Stimulated activated CD8-positive, alpha-beta memory T cell treated with anti-CD3 and anti-CD28 coated beads, Interleukin-12 subunit alpha, Interleukin-12 subunit beta, amount 100 ng/mL, for 4 hours (primary cell): ENCODE measurements at places on chromosomes 6 and 20.

DNA sequence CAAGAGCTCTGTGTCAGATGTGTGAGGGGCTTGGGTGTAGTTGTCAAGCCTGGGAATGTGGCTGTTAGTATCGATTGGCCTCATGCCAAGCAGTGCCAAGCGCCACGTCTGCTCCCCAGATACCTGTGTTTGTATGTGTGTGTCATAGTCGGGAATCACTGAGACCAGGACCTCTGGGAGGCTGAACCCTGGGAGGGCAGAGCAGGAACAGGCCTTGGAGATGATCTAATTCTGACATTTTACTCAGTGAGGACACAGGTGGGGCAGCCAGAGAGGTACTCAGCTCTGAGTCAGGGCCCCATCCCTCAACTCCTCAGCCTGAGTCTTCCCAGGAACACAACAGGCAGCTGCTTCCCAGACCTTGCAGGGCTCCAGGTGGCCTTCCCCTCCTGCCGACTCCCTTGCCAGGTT is 51.2 kb upstream of the FANCE start:
- no peak for DNase-seq

- no peak for DNase-seq
Observed at GRCh38 chr20:5785146-5785545, 34.9 kb downstream of the SHLD1 start.

GRCh38 chr6:139602577-139602976 is 228.1 kb upstream of the CITED2 start:
- no peak for DNase-seq

- DNase-seq: no peak
Observed at GRCh38 chr20:62413025-62413570, 6.0 kb upstream of the CABLES2 start.

DNA sequence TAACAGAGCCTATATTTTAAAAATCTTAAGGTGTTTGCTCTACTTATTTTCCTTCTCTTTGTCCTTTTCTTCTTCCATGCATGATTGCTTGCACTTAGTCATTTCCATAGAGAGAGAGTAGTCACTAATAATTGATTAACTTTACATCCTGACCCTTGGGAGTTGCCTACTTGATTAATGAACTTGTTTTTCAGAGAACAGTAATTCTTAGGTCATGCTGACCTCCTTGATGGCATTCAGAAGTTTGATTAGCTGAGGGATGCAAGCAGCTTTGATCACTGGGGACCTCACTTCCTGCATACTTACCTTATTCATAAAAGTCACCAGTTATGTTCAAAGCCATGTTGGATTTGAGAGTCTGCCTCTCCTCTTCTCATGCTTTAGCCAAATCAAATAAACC is 715.6 kb upstream of the ID4 start:
- DNase-seq: no peak

DNA sequence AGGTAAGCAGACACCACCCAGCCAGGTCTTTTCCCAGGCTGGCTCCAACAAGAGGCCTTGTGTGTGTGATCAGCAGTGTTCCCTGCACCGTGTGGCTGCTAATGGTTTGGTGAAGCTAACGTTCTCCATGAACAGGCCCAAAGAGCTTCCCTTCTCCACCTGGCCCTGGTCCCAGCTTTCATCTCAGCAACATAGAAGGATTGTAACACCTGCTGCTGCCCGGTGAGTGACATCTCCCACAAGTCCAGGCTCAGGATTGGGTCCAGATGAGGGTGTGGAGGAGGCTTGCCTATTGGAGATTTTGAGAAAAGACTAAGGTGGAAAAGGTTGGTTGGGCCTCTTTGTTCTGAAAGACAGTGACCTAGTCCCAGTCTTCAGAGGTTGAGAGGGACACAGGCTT is 89.6 kb downstream of the TMEM242 start:
- no peak for DNase-seq

DNA sequence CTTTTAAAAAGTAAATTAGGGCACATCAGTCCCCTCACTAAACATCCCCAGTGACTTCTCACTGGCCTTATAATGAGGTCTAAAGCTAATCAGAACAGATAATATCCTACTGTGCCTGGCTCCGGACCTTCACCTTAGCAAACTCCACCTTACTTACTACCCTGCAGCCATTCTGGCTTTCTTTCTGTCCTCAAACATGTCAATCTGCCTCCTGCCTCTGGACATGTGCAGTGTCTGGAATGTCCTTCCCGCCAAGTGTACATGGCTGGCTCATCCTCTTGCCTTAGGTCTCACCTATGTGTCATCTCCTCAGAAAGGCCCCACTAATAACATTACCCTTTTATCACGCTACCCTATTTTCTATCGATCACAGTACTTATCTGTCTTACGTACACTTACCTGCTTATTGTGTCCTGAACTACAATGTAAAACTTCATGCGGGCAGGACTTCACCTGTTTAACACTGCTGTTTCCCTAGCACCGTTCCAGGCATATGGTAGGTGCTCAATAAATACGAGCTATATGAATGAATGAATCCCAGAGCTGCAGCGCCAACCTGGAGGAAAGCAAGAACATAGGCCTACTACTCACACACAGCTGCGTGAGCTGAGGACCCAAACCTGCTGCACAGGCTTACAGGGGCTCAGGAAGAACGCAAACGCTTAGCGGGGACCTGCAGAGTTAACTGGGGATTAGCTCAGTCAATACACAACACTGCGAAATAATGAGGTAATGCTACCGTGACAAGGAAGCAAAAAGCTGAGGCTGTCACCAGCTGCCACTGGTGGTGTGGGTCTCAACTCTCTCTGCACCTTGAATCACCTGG is 991 bp downstream of the UQCC2 start:
- no peak for DNase-seq

GRCh38 chr6:52420668-52421358 is 671 bp downstream of the EFHC1 start:
- DNase-seq: no peak

- no peak for DNase-seq
Observed at GRCh38 chr6:83117802-83118201, 50.3 kb downstream of the DOP1A start.

DNA sequence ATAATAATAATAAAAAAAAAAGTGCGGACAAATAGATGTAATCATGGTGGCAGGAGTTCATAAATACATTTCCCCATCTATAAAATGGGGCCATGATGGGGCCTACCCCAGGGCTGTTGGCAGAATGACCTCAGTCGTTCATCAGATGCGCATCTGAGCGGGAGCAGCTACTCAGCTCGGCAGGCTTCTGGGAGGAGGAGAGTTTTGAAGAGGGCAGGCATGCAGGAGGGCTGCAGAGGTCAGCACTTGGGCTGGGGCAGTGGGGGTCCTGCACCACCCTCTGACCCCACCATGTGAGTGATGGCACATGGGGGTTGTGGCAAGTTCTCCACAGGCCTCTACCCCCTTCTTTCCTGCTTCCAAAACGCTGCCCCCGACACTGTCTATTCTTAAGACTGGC is 373.5 kb downstream of the ZFAND3 start:
- DNase-seq: no peak

DNA sequence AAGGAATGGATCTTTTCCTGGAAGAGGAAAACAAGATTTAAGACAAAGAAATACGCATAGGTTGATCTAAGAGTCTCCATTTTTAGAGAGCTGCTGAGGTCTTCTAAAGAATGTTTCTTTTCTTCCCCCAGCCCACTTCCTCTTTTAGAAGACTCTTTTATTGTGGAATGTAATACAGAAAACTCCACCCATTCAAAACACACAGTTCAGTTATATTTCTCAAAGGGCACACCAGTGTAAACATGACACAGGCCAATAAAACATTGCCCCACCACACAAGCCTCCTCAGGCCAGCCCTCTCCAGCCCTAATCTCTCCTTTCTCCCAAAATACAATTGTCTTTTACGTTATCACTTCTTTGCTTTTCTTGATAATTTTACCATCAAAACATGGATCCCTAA is 42.8 kb downstream of the SLC35B3 start:
- no peak for DNase-seq

DNA sequence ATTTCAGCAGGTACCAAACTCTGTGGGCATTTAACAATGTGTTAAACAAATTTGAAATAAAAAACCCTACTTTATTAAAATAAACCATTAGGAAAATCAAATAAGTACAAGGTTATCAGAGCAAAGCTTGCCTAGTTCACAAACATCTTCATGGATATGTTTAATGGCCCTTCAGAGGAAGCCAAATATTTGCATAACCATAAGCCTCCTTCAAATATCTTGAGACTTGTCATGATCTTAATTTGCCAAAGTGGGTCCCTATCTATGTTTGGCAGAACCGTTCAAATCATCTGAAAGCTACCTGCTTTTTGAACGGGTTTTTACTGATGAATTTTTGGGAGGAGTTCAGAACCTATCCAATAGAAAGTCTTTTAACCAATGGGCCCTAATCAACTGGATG is 176.3 kb downstream of the BACH2 start:
- no peak for DNase-seq

- no peak for DNase-seq
Observed at GRCh38 chr20:9180481-9181257, 111.8 kb downstream of the PLCB4 start.

DNA sequence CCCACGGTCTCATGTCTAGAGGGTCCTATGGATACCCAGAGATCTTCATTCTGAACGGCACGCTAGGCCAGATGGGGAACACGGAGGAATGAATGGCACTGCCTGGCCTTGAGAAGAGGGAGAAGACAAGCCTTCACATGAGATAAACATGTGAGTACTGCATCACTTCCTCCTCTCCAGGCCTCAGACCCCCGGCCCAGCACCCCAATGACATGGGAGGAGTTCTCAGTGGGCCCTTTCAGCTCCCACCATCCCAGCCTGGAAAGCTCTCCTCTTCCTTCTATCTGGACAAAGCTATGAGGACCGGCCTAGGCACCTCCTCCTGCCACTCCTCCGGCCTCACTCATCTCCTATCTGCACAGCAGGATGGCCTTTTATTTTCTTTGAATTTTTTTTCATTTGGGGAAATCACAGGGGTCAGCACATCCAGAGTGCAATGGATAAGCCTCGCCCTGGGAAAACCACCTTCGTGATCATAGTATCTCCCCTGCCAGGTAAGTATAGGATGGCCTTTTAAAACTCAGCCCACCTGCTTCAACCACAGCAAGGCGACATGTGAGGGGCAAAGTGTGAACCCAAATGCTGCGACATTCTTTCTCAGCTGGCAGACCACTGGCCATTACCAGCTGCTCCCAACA is 39.2 kb upstream of the CDKN1A start:
- DNase-seq: no peak

DNA sequence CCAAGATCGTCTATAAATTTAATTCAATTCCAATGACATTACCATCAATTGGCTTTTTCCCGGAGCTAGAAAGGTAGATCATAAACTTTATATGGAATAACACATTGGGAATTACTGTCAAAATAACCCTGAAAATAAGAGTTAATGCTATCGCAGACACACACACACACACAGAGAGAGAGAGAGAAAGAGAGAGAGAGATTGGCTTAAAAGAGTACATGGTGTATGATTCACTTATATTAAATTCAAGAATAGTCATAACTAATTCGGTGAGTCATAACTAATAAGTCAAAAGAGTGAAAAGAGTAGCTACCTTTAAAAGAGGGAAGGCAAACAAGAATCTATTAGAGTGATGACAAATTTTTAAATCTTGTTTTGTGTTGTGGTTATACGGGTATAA is 425.5 kb downstream of the TBC1D32 start:
- no peak for DNase-seq

DNA sequence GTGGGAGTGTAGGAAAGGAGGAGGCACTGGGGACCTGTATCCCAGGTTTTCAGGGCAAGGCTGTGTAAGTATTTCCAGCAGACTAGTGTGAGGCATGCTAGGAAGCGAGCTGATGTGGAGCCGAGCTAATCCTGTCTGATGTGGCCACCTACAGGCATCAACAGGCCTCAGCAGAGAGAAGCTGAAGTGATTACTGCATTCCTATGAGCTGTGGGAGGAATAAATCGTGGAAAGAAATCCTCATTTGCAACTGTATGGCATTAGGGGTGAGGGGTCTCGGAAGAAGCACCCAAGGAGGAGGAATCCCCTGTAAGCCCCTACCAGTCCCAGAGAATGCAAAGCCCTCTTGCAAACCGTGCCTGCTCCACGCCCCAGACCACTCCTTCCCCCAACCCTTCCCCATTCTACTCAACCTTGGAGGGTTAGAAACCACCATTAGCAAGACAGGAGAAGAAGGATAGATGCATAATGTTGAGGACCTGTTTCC is 41.6 kb downstream of the C6orf15 start:
- DNase-seq: no peak

GRCh38 chr20:33948480-33948879 is 45.2 kb upstream of the RALY start:
- DNase-seq: no peak

- no peak for DNase-seq
Observed at GRCh38 chr6:53752856-53753255, 41.9 kb upstream of the LRRC1 start.

GRCh38 chr6:26152226-26153101 is 65.2 kb downstream of the HFE start:
- DNase-seq: no peak

- DNase-seq: no peak
Observed at GRCh38 chr6:87724983-87725811, 23.2 kb upstream of the AKIRIN2 start.

GRCh38 chr6:65231616-65232015 is 475.4 kb downstream of the EYS start:
- no peak for DNase-seq

- DNase-seq: no peak
Observed at GRCh38 chr6:148520109-148520841, 177.6 kb downstream of the SASH1 start.

- no peak for DNase-seq
Observed at GRCh38 chr20:46894579-46894958, at the start of gene EYA2. EYA2 (plus strand) TSS chr20:46894843; CDS start chr20:46990011, 95,168 bp downstream.

GRCh38 chr6:26363882-26364701 is 906 bp upstream of the BTN3A2 start:
- no peak for DNase-seq

GRCh38 chr6:105300090-105300489 is 102.8 kb downstream of the PREP start:
- DNase-seq: no peak

- DNase-seq: no peak
Observed at GRCh38 chr6:106186714-106187113, 100.6 kb downstream of the PRDM1 start.

GRCh38 chr6:78117966-78118365 is 465.1 kb downstream of the MEI4 start:
- no peak for DNase-seq

GRCh38 chr6:6886171-6886885 is 221.4 kb upstream of the RREB1 start:
- DNase-seq: no peak

DNA sequence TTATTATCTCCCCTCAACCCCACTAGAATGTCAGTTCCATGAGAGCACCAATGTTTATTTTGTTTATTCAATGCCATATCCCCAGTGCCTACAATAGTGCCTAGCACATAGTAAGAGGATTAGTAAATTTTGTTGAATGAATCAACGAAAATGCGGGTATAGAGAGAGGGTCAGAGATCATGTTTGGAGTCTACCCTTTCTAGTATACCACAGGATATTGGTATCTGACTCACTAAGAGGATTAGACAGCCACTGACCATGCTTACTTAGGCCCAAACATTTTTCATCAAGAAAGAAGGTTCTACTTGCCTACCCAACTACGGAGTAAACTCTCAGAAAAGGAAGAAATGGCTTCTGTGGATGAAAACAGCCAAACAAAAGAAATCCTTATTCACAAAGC is 356.8 kb downstream of the BTBD9 start:
- no peak for DNase-seq
